ENCODE measurements at places on chromosomes 7 and 10.

GRCh38 chr7:110521357-110521911 lies 569.5 kb upstream of the LRRN3 start:
- DNase-seq, result no peak

DNA sequence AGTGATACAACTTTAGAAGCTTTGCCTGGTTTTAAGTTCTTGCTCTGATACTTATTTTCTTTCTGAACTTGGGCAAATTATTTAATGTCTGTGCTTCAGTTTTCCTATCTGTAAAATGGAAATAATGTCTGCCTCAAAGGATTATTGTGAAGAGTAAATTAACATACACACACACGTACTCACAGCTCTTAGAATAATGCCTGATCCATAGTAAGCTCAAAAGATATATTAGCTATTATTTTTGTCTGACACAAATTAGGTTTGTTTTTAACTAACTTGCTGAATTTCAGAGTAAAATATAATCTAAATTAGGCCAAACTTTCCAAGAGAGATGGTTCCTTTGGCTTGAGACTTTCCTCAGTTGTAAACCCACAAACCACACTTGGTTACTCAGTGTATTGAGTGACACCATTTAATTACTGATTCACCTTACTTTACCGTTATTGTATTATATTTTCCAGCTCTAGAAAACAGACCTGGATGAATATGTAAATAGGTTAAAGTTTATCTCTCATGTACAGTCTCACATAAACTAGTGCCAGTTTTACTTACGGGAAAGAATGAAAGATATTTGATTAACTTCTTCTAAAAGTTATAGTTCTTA lies 50.4 kb downstream of the VTI1A start:
- DNase-seq, result no peak

DNA sequence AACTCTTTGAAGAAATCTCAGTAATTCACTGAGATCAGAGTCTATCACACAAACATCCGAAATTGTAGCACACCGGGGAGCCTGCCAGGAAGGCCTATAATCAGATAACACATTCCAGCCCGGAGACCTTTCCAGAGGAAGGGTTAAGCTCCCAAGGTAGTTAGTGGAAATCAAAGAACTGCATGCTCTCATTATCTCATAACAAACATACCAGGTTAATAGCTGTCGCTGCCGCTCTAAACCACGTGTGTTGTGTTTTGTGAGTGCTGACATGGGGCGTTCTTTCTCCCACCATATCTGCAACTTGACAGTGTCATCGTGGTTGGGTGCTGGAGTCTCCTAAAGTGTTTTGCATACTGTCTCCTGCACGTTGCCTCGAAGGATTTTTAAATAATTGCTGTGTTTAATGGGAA lies 120.7 kb upstream of the CARD11 start:
- no peak for DNase-seq

DNA sequence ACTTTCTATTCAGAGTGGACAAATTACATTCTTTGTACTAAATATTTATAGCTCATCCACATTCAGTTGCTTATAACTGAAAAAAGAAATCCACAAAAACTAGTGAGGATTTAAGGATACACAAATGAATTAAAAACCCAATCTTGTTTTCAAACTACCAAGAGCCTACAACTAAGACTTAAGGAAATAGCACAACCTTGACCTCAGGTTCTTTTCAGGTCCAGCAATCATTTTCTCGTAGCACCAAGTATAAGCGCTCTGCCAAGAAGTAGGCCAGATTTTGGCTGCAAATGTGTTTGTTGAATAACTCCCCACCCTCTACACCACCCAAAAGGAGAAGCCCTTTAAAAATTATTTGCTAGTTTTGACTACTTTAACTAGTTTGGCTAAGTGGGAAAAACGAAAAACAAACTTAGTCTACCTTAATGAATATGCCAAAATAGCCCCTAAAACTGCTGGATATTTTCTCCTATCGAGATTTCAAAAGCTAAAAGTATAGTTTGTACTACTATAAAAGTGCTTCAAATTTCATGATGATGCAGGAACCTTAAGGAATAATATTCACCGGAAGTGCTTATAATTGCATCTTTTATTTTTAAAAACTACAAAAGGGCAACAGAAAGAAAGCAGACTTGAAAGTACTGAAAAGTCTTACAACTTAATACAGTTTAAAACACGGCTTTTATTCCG lies 2.7 kb upstream of the KMT2E start:
- DNase-seq, result peak; percentile 32

DNA sequence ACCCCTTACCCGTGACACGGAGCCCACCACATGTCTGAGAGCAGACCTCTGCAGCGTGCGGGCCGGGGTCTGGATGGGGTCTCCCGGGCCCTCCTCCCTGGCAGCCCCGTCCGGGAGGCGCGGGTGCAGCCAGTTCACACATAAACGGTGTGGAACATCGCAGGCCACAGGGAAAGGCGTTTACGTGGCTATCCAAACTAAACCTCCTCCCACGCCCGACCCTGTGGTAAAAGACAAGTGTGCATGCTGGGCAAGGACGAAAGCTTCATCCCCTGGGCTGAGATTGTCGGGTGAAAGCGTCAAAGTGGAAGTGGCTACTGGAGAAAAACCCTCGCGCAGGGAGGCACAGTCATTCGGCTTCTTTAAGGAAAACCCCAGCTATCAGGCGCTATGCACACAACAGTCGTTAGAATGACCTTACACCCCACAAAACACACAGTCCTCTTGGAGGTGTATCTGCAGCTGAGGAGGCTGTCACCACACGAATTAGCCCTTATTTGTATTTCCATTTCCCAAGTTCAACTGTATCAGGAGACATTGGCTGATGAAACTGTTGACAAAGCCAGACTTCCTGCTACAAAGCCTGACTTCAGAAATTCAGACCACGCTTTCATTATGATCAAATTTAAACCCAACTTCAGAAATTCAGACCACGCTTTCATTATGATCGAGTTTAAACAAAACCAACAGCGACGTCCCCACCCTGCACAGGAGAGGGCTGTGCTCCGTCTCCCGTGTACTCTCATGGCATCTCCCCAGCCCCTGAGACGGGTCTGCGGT lies 15.3 kb downstream of the GPER1 start:
- no peak for DNase-seq

DNA sequence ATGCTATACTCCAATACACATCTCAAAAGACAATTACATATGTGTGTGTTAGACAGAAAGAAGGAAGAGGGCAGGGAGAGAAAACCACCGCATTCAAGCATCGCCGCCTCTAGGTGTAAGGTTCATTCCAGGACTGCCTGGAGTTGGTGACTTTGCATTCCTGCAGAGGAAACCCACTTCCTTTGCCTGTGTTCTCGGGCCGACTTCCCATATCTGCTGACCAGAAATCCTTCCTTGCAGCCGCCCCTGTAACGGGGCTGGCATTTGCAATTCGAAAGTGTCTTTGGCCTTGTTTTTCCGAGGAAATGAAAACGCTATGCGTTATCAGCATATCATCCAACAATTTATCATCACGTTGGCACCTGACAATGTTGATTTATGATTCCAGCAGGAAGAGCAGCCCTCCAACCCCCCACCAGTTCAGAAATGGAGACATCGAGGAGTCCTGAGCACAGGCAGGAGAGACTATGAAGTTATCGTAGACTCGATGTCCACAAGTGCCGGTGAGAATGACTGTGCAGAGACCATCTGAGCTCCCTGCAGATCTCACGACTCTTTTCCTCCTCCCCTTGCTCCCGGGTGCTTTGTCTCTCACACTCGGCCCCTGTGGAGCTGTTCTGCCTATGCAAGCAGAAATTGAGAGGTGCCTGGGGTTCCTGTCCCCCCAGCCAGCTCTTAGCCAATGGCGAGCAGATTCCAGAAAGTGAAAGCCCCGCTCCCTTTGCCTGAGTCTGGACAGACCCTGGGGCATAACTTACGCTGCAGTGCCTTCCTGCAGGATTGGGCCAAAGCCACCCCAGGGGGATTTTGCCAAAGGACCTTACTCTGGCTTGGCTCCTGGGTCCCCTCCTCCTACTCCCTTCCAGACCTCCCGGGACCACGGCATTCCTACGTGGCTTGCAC lies 68.9 kb upstream of the FOXK1 start:
- DNase-seq, result no peak

GRCh38 chr7:98329791-98330373 lies 48.4 kb downstream of the BRI3 start:
- no peak for DNase-seq

DNA sequence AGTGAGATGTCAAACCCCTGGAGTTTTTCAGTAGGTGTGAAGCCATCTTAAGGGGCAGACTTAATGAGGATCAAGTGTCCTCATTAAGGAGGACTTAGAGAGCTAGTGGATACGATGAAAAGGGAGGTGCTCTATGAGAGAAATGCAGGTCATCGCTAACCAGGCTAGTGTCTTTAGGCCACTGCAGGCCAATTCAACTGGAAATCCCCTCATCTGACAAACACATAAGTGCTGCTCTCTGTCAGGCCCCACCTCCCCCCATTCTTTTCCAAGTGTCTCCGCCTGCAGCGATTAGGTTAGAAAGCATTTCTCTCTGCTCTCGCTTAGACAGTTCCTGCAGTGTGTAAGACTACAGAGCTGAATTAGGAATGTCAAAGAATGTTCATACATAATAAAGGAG lies 33.7 kb downstream of the RBM28 start:
- no peak for DNase-seq

GRCh38 chr10:119312241-119312640 lies 104.9 kb downstream of the GRK5 start:
- no peak for DNase-seq

DNA sequence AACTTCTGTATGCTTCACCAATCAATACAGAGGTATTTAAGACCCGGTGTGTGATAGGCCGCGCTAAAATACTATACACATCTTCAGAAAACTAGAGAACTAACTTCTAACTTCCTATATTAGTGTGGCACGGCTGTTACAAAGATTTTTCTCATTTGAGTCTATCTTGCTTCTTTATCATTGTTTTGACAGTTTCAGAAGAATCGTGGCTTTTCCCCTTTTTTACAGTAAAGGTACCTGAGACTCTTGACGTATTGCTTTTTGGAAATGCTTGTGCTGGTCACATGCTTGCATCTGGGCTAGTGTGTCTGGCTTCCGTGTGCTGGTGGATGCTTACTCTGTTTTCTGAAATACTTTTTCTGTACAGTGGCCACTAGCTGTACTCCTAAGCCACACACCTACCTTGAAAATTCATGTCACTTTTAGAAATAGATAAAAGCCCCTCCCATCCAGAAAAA lies 12.7 kb downstream of the IKZF1 start:
- DNase-seq, result no peak

DNA sequence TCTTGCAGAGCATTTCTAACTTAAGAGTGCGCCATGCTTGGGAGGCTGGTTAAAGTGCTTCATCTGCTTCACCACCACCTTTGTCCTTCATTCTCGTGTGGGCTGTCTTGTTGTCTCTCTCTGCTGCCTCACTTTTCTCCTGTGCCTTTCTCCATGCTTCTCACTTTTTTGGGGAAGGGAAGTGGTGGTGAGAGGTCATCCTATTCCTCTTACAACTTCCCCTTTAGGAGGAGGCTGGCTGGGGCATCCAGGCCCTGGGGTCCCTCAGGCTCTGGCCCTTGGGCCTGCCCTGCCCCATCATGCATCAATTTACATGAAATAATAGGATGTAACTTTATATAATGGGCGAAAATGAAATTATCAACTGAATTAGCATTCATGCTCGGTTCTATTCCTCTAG lies 39.9 kb upstream of the PIP4K2A start:
- no peak for DNase-seq

GRCh38 chr7:132592936-132593335 lies 16.7 kb upstream of the PLXNA4 start:
- no peak for DNase-seq

DNA sequence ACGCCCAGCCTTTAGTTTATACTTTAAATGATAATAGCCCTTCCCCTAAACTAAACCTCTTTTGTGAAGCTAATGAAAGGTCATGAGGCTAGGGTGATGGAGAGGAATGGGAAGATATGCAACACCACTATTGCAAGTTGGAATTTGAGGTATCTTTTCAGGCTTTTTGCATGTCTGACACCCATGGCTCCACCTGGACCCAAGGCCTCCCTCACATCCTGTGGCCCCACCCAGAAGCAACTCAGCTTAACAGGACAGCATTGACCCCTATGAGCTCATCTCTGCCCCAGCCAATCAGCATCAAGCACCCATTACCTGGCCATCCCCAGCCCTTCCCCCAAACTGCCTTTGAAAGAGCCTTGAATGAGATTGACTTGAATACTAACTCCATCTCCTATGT lies 674.2 kb upstream of the NRP1 start:
- no peak for DNase-seq

DNA sequence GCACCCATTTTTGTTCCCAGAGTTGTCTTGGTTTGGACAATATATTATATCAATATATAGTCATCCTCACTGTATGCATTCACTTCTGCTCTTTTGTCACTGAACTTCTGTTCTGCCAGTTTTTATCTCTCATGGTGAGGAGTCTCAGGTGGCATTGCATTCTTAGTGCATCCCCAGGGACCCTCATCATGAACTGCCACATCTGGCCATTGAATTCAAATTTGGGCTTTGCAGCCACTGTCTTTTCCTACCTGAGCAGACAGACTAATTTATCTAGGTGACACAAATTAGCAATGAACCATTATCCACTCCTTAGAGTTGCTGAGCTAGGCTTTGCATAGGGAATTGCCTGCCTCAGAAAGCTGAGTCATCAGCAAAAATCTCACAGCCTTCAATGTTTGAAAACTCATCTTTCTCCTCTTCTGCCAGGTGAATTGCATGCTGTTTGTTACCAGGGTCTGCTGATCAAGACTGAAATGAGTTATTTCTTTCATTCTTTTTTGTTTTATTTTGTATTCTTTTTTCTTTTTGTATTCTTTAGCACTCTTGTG lies 316.8 kb upstream of the MTPN start:
- DNase-seq, result no peak

DNA sequence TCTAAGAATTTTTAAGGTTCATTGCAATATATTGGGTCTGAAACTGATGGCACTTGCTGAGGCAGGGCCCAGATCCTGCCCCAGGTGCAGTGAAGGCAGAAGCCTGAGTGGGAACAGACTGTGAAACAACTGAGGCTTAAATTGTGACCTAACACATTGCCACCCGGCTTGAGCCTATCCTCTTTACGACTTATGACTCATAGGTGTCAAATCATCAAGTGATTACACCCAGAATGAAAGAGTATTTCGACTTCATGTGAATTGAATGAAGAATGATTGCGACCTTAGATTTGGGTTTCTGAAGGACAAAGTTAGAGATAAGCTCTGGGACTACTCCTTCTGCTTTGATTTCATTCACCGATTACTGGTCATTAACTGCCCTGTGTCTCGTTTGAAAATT lies 200.9 kb downstream of the CREB5 start:
- DNase-seq, result peak; percentile 37

DNA sequence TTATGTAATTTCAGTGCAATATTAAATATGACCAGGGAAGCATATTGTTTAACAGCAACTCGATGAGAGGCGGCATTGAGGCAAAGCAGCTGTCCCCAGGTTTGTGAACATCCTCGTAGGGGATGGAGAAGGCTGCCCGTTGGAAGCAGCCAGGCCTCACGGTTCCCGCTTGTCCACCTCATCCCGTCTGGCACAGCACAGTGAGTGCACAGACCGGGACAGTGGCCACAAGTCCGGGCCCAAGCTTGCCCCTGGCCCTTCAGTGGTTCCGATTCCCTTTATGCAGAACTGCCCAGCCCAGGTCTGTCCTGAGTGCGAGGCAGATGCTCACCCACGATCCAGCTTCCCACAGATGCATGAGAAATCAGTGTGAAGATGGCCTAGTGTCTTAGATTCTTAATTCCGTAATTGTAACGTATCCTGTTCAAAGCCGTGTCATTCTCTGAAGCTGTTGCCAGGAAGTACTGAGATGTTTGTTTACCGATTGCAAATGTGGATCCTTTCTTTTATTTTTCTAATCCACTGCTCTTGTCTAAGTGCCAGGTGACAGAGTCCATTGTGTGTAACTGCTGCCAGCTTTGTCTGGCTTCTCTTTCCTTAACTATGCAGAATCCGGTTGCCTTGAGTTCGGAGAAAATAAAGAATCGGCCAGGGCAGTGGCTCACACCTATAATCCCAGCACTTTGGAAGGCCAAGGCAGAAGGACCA lies 35.5 kb downstream of the PFKP start:
- DNase-seq, result peak; percentile 20
